ENCODE measurements at places on chromosomes 3 and 15.

- no peak for DNase-seq
These were observed 35.6 kb downstream of the SNAPC5 start for GRCh38 chr15:66461917-66462316.

GRCh38 chr15:78037328-78037727 is 40.2 kb downstream of the TBC1D2B start:
- DNase-seq: no peak

DNA sequence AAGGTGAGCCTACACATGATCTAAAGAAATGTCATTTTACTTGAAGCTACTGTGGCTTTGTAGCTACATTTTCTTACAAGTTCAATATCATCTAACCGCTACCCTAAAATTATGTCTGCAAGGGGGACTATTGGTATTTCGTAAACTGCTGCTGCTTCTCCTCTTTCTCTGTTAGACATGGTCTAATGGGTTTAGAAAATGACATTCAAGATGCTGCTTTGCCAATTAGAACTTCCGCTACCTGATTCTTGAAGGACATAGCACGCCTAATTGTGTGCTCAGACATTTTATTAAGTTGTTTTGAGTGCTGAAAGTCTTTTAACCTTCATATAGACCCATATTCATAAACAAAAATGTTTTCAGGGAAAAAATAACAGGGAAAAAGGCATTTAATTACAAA is 283.7 kb upstream of the ICE2 start:
- DNase-seq: no peak

GRCh38 chr3:152043620-152044019 is 170.2 kb downstream of the SUCNR1 start:
- DNase-seq: no peak

DNA sequence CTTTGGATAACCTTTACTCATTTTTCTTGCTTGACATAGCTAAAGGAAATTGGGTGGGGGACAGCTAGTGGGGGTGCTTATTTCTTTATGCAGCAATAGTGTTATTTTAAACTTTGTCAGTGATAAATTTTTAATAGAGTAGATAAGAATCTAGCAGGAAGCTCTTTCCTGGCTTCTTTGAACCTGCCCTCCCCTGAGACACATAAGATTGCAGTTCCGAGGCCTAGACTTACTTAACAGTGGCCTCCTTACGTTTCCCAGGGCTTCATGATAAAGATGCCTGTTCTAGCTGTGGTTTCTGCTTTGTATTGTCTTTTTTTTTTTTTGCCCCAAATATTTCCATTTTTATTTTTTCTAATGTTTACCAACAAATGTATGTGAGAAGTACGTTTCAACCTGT is 170.1 kb downstream of the VPS8 start:
- DNase-seq: no peak

DNA sequence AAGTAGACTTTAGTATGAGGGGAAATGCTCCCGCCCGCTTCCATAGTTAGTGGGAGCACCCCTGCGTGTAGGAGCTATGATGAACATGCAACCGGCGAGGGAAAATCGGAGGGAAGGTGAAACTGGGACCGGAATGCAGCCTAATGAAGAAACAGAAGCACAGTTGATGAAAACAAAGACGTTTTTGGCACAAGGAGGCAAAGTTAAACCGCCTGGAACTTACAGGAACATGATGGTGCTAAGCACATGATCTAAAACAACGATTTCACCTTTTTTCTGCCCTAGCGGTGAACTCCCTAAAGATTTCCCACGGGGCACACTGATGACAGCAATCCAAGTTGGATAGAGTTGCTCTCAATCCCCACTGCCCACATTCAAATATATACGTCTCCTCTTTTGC is 49.4 kb upstream of the SPATA12 start:
- no peak for DNase-seq

DNA sequence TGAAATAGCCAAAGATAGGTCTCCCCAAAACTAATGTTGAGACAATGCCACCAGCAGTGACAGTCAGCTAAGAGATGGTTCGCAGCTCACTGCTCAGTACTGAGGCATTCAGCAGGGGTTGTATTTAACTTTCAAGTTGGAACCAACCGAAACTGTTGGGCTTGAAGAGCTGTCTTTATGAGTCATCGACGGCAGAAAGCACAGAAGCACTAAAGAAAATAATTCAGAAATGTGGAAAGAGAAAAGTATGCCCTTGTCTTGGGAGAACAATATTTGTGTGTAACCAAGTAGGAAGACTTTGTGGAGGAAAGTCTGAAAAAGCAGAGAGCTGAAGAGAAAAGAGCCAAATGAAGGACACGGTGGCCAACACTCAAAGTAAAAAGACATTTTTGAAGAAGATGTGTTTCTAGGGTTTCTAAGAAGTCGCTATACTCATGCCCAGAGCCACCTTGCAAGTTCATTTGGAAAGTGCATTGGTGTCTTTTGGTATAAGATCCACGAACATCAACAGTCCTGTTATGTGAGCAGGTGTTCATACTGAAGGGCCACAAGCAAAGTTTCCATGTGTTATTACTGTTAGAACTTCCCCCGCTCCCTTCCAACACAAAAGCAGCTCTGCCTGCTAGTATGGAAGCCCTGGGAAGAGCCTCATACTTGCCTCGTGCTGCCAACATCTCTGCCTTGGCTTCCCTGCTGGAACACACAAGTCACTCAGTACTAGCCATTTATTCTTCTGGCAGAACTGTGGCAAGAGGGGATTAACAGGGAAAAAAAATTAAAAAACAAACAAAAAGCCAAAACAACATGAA is 4.1 kb upstream of the RARB start:
- DNase-seq: no peak

DNA sequence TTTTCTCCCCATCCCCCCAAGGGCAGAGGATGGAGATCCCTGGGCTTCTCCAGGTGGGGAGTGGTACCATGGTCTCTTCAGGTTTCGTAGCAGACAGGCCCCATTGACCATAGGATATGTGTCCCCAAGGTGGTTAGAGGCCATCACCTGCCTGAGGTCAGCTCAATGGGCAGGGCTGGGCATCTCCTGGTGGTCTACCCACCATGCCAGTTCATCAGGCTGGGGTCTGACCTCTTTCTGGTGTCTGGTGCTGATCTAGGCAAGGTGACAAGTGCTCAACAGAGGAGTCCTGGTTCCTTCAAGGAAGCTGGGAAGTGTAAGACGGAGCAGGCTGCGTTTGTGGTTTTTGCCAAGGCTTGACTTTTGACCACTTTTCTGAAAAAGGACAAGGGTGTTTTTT is 71.4 kb downstream of the SMAD3 start:
- DNase-seq: no peak

GRCh38 chr3:187848401-187848800 is 103.1 kb upstream of the BCL6 start:
- no peak for DNase-seq

- DNase-seq: no peak
These were observed 4.1 kb downstream of the DET1 start for GRCh38 chr15:88542342-88542733.

DNA sequence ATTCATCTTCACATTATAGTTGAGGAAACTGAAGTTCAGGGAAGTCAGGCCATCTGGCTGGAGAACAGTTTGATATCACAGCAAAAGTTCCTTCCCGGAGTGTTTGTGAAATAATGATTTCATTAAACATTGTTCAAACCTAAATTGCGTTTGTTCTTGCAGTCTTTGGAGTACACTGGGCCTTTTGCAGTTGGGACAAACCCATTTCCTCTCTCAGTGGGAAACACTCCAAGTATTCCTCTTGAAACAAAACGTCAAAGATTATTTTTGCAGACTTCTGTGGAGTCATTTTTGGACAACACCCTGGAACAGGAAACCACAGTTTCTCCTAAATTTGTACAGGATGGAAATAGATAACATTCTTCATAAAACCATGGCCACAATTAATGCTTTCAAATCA is 287.5 kb downstream of the PTPRG start:
- DNase-seq: no peak

GRCh38 chr3:53626876-53627275 is 132.5 kb downstream of the CACNA1D start:
- no peak for DNase-seq

- DNase-seq: no peak
These were observed 623.4 kb upstream of the SGO1 start for GRCh38 chr3:20809356-20809755.

DNA sequence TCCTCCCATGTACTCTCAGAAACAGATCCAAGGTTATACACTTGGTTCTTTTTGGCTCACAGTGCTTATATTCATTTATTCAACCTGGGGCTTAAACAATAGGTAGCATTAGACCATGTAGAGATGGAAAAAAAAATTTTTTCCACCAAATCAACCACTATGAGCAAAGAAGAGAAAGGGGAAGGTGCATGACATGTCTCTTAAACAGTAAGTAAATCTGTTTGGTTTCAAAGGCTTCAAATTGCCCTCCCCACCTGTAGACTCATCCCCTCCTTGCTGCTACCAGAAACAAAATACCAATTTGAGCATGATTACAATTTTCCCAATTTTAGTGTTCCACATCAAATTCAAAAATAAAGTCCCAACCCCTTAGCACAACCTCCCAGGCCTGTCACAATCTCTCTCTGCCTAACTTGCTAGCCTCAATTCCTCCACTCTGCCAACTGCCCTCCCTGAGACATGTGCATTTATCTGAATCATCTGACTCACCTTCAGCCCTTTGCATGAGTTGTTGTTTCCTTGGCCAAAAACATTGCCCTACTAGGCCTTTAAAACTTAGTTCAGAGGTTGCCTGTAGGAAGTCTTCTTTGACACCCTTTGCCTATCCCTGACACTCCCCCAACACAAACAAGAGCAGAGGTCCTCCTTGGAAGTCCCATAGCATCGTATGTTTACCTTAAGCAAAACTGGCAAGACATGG is 30.3 kb upstream of the TSC22D2 start:
- no peak for DNase-seq

DNA sequence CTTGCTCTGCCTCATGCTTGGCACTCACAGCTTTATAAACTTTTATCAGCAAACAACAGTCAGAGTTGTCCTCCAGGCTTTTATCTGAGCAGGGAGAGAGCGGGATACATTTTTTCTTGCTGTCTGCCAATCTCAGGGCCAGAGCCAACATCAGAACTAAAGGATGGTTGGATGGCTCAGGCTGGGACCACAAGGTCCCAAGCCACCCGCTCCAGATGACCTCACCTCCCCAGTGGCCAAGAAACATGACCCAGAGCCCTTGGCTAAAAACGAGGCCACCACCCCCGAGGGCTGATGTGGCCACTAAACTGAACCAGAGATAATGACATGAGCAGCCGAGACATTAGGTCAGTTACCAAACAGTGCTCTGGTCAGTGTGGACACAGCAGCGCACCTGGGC is 18.8 kb upstream of the SPATA12 start:
- no peak for DNase-seq

GRCh38 chr3:30644615-30645014 is 38.2 kb downstream of the TGFBR2 start:
- peak; percentile 21 for DNase-seq

GRCh38 chr15:81923561-81924350 is 122.1 kb downstream of the MEX3B start:
- no peak for DNase-seq

DNA sequence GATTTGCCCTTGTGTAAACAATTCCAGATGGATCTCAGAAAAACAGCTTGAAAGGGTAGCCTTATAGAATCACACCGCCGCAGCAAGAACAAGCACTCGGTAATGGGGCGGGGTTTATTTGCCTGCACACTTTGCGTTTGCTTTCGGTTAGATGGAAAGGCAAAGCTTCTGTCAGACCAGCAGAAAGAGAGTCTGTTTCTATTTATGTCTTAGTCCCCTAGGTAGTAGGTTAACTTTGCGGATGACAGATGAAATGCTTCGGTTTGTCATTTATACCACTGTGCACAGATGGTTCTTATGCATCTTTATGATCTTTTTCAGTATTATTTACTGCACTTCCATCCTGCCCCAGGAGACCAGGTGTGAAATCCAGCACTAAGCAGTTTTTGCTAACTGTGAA is 62.2 kb downstream of the PYDC2 start:
- no peak for DNase-seq

DNA sequence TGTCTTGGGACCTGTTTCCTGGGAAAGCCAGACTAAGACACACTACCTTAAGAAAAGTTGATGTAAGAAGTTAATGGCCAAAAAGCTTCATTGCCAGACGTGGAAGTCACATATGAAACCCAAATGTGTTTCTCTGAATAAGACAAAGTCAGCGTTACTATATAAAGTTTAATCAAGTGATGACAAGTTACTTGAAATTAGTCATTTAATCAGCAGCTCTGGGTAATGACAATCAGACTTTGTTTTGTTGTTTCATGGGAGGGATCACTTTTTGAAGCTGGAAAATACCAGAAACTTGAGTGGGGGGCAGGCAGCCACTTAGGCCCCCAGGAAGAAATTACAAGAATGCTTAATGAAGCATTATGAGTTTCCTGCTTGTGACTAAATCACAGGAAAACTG is 218.6 kb downstream of the PTPRG start:
- DNase-seq: no peak

DNA sequence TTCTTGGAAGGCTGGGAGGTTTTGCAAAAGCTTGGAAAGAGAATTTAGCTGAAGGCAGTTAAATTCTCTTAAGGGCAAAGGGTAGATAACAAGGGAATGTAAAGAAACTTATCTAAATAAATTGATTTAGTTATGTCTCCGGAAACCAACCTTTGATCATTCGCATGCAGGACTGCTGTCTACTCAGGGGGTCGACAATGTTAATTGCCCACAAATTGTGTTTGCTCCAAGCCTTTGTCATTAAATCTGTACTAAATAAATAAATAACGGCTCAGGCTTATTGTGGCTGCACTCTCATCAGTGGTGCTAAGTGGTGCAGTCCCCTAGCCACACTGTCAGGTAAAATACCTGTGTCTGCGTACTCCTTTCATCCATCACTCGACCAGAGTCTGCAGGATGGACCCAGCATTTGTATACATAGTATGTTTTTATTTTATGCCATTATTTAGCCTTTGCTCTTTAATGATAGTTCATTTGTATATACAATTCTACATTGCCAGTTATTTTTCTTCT is 497.4 kb upstream of the RASGRP1 start:
- DNase-seq: no peak

GRCh38 chr3:119538772-119539171 is 20.6 kb downstream of the CD80 start:
- no peak for DNase-seq

Measured in GM20000 (cell line).